ENCODE measurements at places on chromosomes 7 and 10. TPM values are rescaled to one million over a fixed set of nuclear protein-coding genes. Genes with fewer than 3 reads are reported as not detected.

The SHTN1 gene
- total RNA-seq, result 24.3 TPM

The MLXIPL gene
- 1.2 TPM for total RNA-seq

The UCMA gene
- total RNA-seq, result not detected

The SCART1 gene
- total RNA-seq, result 0.47 TPM

The NCOA4 gene
- total RNA-seq, result 110 TPM

The TOMM7 gene
- 561 TPM for total RNA-seq

The OR2A7 gene
- total RNA-seq, result not detected

The OPN4 gene
- not detected for total RNA-seq

Measured in A549 treated with CORT108297 at 1 μM for 4 hours (cell line).